DMS79 (cell line): ENCODE measurements at places on chromosomes 16 and 17.

- no peak for DNase-seq
Observed at GRCh38 chr16:53007095-53007494, 45.6 kb downstream of the CHD9NB start.

DNA sequence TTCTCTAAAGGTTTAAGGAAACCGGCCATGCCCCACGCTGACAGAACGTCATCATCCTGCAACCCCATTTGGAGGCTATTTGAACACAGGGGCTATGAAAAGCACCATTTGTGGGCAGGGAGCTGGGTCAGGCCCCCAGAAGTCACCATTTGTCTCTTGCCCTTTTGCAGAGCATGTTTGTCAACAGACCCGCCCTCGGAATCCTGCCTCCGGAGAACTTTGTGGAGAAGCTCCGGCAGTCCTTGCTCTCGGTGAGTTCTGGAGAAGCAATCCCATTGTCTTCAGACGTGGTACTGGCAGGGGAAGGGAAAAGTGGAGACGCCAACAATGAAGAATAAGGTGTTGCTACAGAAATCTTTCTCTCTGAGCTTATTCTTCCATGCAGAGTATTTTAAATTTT, 33.5 kb downstream of the TMEM186 start:
- DNase-seq, result no peak

GRCh38 chr17:52604105-52604504, 445.6 kb upstream of the CA10 start:
- DNase-seq, result no peak

- DNase-seq, result peak; percentile 39
Observed at GRCh38 chr16:66926961-66927436, 1.7 kb upstream of the RRAD start.

DNA sequence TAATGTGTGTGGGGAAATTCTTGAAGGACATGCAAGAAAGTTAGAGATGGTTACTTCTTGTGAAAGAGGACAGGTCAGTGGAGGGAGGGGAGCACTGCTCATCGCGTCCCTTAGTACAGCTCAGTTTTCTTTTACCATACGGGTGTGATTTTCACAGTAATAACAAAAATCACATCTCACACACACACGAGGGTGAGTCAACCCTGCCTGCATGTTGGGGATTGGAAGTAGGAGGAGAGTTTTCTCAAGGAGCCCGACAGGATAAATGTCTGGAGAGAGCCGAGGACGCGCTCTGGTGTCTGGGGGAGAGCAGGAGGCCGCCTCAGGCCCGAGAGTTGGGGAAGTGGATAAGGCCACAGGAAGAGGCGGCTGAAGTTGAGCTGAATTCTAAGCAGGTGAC, 16.4 kb downstream of the PLCD3 start:
- DNase-seq, result no peak
